ENCODE measurements at places on chromosomes 2 and 18.
A peak's percentile ranks its signal among the peaks of the same experiment; 100 is the strongest.

- DNase-seq: no peak
Observed at GRCh38 chr2:173199294-173199693, 123.6 kb downstream of the MAP3K20 start.

GRCh38 chr18:57859314-57859713 lies 56.2 kb upstream of the ATP8B1 start:
- DNase-seq: no peak

DNA sequence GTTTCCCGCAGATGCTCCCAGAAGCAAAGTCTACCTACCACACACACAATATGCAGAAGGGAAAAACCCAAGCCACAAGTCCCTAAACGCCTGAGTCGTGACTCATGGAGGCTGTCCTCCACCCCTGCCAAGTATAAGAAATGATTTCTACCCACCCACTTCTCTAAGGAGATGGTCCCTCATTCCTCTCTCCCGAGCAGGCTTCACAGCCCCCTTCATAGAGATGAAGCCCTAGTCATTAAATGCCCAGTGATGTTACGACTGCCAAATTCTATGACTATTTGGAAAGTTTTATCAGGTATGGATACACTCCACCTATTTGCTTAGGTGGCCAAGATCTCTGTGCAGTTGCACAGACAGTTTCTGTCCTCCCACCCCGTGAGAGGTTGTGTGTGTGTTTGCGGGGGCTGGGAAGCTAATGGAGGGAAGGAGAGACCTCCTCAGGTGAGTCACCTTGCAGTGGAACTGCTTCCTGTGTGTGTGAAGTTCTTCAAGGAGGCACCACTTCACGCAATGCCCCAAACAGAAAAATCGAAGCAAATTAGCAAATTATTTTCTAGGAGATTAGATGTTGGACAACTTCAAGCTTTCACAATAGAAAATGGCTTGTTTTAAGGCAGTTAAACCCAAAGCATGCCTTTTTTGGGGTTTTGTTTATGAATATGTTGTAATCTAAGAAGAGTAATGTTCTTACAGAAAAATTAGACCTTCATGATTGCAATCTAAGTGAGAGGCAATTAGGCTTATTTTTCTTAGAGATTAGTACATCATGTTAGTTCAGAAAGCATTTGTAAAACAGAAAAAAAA lies 175.2 kb downstream of the TGIF1 start:
- peak; percentile 56 for DNase-seq

DNA sequence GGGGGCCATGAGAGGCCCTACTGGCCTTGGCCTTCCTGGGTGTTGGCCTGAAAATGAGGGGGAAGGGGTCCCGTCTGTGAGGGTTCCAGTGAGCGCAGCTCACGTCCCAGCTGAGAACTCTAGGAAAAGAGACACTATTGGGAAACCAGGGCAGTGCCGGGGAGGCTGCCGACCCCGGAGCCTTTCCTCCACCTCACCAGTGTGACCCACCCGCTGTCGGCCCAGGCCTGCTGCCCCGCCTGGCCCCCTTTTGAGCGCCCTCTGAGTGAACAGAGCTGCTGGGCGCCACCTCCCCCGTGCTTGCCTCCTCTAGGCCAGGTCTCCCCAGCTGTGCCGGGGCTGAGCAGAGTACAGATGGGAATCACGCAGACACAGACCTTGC lies 17.5 kb upstream of the ARHGEF4 start:
- no peak for DNase-seq

DNA sequence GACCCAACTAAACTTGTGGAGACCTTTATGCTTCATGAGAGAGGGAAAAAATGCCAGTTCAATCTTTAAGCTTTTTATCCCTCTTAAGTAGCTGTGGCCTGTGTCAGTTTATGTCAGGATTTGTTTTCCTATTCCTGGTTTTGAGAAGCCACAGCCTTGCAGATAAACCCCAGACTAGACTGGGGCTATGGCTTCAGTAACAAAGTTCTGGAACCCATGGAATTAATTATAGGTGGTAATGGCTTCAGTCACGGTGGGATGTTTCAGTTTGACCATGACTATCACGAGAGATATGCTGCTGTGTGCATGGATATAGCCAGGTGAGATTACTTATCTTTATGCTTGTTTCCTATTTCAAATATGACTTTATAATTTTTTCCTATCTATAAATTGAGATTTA lies 134.8 kb downstream of the RAPGEF4 start:
- no peak for DNase-seq

DNA sequence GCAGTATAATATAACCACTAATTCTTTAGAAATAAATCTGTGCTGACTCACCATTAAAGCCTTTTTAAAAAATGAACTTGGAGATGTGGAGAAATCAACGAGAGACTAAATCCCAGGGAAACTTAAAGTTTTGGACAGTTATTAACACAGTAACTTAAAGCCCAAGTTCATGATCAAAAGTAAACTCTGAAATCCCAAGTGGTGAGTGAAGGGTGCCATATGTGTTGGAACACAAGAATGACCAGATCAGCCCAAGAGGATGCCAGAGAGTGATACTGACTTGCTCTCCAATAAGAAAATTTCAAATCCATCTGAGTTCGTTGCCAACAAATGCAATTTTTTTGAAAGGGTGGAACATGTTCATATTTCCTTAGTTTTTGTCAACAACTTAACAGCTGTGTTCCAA lies 838.1 kb upstream of the ACVR2A start:
- no peak for DNase-seq

DNA sequence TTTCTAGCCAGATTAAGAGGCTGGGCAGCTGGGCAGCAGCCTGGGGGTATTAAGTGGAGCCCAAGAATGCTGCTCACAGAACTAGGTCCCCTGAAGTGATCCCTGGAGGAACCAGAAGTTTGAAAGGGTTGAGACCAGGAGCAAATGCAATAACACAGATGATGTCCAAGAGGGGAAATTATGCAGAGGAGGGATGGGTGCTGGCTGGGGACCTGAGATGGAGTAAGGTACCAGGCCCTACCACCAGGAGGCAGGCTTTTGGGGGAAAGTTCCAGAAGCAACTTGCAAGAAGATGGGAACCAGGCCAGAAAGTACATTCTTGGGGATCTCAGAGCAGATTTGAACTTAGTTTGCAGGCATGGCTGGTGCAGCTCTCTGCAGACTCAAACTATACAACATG lies 175.1 kb downstream of the NCK2 start:
- DNase-seq: no peak

- no peak for DNase-seq
Observed at GRCh38 chr2:100407073-100407472, 10.4 kb downstream of the CHST10 start.

- DNase-seq: no peak
Observed at GRCh38 chr2:166784296-166784946, 103.9 kb upstream of the XIRP2 start.

DNA sequence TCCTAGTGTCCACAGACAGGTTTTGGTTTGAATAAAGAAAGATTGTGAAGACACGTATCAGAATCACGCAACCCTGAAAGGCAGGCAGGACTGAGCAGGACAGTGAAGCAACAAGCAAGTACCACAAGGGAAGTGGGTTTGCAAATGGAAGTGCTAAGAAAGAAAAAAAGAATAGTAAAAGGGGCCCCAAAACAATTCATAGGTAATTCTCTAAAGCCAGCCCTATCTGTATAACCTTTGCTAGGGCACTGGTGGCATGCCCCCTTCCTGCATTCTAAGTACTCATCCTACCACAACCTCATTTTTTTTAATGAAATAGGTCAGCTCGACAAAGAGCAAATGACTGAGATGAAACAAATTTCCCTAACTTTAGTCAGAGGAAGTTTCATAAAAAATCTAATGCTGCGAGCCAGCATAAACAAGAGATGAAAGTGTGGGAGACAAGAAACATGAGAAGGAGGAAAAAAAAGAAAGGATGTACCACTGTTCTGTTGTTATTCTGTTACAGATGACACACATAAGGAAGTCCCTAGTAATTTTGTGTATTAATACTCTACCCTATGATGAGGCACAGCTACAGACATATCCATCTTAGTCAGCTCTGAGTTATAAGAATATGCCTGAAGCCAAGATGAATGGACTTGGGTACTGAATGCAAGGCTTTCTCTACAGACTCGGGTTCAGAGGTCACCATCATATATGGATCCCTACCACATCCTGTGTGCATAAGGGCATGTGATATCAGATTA lies 32.2 kb downstream of the IKZF2 start:
- DNase-seq: no peak

DNA sequence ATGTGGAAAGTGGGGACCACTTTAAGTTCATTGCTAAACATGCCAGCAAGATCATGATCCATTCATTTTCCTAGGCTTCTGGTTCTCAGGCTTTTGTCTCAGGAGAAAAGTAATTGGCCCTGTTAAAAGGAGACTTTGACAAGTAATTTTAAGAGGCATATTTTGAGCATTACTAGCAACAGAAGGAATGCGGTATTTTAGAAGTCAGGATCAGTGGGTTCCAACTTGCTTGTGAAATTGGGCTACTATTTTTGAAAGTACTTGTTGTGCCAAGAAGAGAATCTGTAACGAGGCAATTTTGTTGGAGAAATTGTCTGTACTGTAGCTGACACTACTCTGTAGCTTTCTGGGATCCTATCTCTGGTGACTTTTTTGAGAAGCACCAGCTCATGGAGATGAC lies 59.4 kb downstream of the CERS6 start:
- no peak for DNase-seq

DNA sequence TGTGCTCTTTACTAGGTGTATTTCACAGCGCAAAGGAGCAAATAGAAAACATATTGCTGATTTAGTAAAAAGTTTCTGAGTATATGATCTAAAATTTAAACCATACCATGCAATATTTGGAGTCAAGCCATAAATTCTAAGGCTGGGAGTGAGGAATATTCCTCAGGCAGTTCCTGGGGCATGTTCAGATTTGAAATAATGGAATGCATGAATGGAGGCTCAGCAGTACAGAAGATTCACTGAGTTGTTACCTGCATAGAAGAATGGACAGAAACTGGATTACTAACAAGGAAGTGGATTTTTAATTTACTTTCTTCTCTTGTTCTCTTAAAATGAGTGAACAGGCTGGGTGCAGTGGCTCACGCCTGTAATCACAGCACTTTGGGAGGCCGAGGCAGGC lies 441.0 kb upstream of the MAP2 start:
- no peak for DNase-seq

DNA sequence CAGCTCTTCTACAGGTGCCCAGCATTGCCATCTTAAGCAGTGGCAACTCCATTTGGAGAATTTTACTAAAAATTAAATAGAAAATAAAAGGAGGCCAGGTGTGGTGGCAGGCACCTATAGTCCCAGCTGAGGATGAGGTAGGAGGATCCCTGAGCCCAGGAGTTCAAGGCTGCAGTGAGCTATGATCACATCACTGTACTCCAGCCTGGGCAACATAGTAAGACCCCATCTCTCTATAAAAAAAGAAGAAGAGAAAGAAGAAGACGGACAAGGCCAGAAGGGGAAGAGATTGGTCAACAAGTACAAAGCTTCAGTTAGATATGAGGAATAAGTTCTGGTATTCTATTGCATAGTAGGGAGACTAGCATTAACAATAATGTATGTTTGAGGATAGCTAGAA lies 21.7 kb upstream of the HNRNPA3 start:
- DNase-seq: no peak

GRCh38 chr2:2896011-2896410 lies 481.6 kb downstream of the EIPR1 start:
- no peak for DNase-seq

- no peak for DNase-seq
Observed at GRCh38 chr2:117536139-117536538, 278.4 kb upstream of the DDX18 start.

GRCh38 chr18:79903071-79903635 lies 48.3 kb downstream of the SLC66A2 start:
- DNase-seq: no peak

DNA sequence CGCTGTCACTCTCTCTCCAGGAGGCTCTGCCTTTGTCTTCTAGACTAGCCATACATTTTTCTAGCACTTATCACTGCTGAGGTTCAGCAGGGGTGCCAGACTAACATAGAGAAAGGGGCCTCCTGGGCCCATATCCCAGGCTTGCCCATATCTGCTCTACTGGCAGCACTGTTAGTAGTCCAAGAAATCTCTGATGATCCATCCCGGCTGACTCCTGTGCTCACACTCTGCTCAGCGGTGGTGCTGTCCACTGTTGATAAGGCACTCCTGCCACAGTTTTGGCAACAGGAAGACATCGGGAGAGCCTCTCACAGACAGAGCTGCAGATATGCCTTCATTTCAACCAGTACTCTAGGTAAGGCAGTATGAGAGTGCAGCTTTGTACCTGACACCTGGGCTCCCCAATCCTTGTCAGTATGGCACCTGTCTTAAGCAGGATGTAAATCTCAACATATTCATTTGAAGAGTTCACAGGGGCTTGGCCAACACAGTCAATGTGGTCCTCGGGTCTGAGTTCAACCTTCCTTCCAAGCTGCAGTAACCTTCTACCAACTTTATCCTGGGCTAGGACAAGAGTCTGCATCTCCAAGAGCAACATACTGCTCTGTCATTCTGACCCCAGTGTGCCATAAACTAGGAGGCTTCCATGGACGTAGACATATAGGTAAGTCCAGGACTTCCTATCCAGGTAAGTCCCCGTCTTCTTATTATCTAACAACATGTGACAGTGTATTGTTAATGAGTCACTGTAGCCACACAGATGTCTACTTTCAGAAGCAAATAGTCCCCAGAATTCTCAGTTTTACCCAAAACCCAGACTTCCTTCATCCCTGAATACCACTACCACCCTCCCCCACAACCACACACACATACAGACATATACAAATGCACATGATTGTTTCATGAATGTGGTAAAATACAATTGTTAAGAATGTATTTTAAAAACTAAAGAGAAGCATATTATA lies 16.2 kb downstream of the KLF7 start:
- no peak for DNase-seq

DNA sequence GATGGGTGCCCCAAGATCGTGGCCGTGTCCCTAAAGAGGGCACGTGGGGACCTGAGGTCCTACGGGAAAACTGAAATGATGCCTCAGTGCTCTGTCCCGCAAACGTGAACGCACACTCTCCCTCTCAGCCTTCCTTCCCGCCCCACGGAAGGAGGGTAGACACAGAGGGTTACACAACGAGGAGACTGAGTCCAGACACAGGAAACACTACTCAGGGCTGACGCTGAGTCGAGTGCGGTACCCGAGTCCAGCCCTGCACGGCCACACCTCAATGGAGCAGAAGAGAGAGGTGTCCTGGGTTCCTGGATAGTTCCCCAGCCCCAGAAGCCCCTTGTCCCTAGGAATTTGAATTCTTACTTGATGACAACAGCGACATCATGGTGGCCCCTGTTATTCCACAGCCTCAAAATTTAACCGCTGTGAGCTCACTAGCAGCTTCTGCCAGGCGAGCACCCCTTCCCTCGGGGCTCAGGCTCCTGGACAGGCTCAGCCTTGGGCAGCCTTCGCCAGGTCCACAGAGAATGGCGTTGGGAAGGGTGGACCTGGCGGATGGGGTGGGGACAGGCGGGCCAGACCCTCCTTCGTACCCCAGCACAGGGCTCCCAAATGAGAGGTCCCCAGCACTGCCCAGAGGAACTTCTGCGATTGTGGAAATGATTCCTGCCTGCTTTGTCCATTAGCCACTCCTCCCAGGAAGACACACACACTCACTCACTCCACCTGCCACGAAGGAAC lies 980 bp upstream of the RNPEPL1 start:
- DNase-seq: no peak

GRCh38 chr2:85439986-85440385 lies 21.5 kb downstream of the SH2D6 start:
- no peak for DNase-seq
